ENCODE measurements at places on chromosomes 7 and 10. TPM values are rescaled to one million over a fixed set of nuclear protein-coding genes. Genes with fewer than 3 reads are reported as not detected.

Gene ABCA13
- total RNA-seq = not detected

GRCh38 chr10:63246356-63246755 lies 113.2 kb downstream of the NRBF2 start:
- DNase-seq = no peak

DNA sequence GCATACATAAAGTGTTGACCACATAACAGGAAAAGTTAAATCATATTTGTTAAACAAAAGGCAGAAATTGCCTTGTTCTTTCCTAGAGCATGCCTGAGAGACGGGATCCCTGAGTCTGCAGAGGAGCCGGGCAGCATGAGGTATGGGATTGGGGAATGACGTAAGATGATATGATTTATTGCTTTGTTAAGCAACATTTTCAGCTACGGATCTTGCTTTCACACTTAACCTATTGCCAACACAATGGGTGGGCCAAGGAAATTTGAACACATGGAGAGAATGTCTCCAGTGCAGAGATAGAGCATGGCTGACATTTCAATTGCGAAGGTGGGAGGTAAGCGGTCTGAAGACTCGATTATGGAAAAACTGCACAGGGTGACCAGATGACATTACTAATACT lies 76.7 kb downstream of the EMX2 start:
- DNase-seq = no peak

Gene PDGFA
- 5.3 TPM for total RNA-seq

Gene SLC26A4
- total RNA-seq = 1.5 TPM

DNA sequence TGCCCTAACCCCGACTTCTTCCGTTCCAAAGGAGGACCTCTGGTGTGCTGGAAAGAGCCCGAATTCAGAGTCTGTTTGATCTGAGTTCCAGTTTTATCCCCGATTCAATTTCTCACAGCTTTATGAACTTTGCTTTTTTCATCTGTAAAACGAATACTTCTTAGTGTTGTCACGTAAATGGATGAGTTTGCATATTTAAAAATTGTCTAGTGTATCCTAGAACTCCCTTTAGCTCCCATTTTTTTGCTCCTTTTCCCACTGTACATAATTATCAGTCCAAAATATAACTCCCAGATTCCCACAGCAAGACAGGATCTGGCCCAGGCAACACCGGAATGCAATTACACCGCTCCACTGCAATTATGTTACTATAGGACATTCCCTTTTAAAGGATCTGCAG lies 80.7 kb upstream of the ARHGAP21 start:
- no peak for DNase-seq

Gene NUDT13
- 2.2 TPM for total RNA-seq

DNA sequence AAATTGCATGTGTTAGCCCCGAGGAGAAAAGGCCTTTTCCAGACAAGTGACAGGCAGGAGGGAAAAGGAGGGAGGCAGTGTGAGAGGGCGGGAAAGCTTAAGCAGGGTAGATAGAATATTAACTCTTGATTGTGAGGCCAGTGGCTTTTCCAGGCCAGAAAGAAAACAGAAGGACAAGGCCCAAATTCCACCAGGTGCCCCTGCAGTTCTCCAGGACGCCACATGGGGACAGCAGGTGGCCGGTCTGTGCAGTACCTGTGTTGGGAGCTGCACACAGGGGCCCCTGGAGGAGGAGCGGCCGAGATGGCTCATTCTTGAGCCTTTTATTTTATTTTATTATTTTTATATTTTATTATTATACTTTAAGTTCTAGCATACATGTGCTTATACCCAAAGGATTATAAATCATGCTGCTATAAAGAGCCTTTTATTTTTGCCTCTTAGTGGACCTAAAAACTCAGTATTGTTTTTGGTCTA lies 141.3 kb upstream of the KLF14 start:
- DNase-seq = peak; percentile 74

Gene ADCY1
- 0.82 TPM for total RNA-seq

GRCh38 chr7:1401011-1401410 lies 58.3 kb downstream of the MICALL2 start:
- no peak for DNase-seq

GRCh38 chr10:3622845-3623621 lies 162.0 kb downstream of the KLF6 start:
- peak; percentile 67 for DNase-seq

Gene SPDYE9
- total RNA-seq = not detected

GRCh38 chr10:17344206-17344605 lies 110.2 kb downstream of the ST8SIA6 start:
- no peak for DNase-seq

GRCh38 chr10:79298403-79299244 lies 48.6 kb upstream of the PPIF start:
- DNase-seq = peak; percentile 82

DNA sequence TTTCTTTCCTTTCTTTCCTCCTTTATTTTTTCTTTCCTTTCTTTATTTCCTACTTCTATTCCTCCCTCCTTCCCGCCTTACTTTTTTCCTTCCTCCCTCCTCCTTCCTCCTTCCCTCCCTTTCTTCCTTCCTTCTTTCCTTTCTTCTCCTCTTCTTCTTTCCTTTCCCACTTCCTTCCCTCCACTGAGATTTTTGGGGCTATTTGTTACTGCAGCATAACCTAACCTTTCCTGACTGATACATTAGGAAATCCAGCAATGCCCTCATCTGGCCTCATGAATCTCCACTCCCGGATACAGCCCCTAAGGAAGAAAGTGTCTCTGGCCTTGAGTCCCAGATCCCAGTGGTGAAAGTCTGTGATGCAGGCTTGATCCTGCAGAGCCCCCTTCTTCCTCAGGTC lies 38.6 kb upstream of the BAIAP2L1 start:
- no peak for DNase-seq

- no peak for DNase-seq
Observed at GRCh38 chr10:132837905-132838304, 52.0 kb upstream of the NKX6-2 start.

GRCh38 chr10:48251525-48252353 lies 22.8 kb downstream of the FRMPD2 start:
- DNase-seq = no peak

DNA sequence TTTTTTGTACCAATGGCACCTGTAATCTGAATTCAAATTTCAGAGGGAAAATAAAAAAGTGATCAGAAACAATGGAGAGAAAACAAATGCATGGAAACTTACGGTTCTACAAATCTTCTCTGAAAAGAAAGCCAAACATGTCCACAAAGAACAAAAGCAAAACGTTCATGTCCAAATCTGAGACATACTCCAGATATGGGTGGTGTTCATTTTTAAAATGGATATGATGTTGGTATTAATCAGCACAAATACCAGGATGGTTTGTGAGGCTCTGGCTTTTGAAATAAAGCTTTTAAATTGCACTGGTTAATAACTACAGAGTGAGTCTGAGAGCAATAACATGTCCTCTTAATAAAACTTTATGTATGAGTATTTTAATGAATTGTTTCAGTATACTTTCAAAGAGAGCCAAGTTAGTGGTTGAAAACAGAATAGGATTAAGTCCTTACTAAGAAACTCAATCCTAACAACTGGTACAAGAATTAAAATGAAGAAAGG lies 366.4 kb downstream of the INHBA start:
- DNase-seq = no peak

DNA sequence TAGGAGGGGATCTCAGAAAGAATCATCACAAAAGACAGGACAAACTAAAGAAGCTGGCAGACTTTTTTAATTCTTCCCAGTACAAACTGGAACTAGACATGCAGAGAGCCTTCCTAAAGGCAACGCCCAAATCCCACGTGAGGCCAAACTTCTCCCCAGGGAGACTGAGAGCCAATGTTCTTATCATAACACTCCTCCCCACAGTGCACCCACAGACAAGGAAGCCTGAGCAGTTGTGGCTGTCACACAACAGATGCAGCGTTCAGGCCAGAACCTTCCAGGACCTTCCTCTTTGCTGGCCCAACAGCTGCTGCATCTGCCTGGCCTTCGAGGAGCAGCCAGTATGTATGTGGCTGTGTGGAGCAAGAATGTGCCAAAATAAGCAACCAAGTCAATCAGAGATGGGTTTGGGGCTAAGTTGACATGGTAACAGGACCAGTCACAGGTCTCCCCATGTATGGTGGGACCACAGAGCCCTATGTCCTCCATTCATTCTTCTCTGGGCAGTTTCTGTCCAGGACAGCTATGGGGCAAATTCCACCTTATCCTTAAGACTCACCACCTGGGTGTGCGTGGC lies 34.9 kb downstream of the SRPK2 start:
- peak; percentile 11 for DNase-seq

DNA sequence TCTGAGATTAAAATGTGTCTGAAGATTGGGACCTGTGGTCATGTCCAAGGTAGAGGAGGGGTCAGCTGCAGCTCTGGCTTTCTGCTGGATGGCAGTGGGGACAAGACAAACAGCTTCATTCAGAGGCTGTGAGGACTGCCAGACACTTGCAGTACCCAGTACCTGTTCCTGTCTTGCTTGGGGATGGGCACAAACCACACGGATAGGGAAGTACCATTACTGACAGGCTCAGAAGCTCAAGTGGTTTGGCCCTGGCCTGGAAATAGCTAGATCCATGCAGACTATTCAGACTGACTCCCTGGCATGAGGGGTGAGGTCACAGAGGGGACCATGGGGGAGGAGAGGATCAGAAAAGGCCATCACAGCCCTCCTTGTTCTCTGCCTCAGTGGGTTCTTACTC lies 56.0 kb upstream of the COMTD1 start:
- DNase-seq = no peak

Gene ARID5B
- 106 TPM for total RNA-seq

Gene ATOH7
- not detected for total RNA-seq

Gene LIPF
- total RNA-seq = not detected

Gene FAM221A
- total RNA-seq = 5.3 TPM

- DNase-seq = no peak
Observed at GRCh38 chr10:25808372-25808771, 125.7 kb upstream of the MYO3A start.

DNA sequence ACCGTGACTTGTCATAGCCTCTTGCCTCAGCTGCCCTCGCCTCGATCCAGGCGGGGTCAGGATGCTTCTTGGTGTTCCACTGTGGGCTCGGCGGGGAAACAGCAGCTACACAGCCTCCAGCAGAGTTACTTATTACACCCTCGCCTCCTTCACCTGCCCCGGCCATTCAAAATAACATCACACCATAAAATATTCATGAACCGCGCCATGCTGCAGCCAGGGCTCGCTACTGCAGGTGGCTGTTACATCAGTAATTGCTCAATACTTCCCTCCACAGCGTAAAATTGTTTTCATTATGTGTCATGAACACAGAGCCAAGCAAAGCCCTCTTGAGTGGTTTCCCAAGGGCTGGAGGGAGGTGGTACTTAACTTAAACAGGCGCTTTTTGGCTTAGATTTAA lies 241.5 kb upstream of the SP8 start:
- no peak for DNase-seq

GRCh38 chr10:92850185-92850584 lies 1.9 kb downstream of the EXOC6 start:
- no peak for DNase-seq

DNA sequence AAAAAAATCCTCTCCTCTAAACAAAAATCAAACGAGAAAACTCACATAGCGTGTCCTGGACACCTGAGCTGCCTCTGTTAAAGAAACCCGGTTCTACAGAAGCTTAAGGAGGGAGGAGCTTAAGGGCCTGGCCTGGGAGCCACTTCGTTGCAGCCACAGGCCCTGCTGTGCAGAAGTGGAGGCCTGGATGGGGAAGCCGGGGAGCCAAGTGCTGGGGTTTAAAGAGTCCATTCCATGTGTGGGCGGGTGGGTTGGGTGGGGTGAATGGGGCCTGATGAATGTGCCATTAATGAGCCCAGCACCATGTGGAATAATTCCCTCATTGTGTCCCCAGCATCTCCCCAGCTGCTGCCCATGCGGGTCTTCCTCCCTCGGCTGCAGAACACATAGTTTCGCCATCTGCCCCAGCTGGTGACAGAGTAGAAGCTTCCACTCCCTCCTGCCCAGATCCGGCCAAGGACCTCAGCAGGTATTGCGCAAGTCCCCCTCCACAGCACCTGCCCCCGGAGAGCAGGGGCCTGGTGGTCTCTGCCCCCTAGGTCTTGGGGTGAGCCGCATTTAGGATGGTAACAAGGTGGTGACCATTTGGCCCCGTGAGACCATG lies 127.8 kb upstream of the BTBD16 start:
- no peak for DNase-seq

Gene TRDMT1
- total RNA-seq = 11.6 TPM

GRCh38 chr10:103763374-103764202 lies 91.8 kb downstream of the SH3PXD2A start:
- DNase-seq = peak; percentile 36

Gene TAS2R5
- total RNA-seq = 0.75 TPM

- peak; percentile 52 for DNase-seq
Observed at GRCh38 chr7:36692456-36692855, 31.8 kb downstream of the AOAH start.

Gene TSPAN33
- total RNA-seq = 6.5 TPM

DNA sequence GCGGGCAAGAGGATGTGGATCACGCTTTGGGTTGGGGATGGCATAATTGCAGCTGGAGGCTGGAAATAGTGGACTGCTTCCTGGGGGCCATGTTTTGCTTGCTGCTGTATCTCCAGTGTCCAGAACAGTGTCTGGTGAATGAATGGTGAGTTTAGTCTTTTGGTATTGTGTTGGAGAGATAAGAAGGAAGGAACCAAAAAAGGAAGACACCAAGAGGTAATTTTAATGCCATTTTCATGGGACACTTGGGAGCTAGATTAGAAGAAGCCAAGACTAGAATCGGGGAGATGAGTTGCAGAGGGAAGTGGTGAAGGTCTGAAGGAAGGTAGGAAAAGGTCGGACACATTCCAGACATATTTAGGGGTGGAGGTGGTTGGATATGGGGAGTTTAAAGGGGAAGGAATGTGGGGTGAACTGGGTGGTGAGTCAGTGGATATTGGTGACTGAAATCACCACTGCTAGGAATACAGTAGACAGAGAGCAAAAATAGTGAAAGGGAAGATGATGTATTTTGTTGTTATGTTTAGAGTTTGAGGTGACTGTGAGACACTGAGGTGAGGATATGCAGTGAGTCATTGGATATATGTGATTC lies 76.7 kb downstream of the CCNY start:
- DNase-seq = no peak

Gene AVL9
- 56.6 TPM for total RNA-seq

DNA sequence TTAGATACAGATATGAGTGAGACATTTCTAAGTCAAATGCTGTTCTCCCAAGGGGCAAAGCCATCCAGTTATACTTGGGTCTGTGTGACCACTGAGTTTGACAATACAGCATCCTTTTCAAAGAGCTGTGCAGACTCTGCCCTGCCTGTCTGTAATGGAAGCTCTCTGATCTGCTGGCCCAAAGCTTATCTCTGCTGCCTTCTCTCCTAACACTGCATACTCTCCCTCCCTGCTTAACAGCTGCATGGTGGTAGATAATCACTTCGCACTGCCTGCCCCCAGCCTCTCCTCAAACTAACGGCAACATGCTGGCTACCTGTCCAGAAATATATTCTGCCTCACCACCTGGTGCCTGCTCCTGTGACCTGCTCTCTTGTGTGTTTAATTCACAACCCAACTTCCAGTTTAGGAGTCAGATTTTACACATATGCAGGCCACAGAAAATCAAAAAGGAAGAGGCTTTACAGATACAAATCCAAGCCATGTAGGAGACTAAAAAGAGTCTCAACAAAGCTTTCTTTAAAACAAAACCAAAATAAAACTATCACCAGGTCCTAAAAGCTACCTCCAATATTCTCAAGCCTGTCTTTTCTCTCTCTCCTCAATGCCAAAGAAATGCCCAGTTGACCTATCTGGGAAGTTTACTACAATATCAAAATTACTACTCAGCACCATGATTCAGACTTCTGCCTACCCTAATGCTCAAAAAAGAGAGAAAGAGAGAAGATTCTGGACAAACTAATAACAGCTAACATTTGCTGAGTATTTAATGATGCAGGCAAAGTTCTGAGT lies 145.6 kb downstream of the RELN start:
- no peak for DNase-seq

Gene GPRIN2
- total RNA-seq = not detected
